ENCODE measurements at places on chromosomes 2 and 18.

- DNase-seq, result no peak
These were observed 212.3 kb upstream of the ATP5MC3 start for GRCh38 chr2:175393851-175394250.

DNA sequence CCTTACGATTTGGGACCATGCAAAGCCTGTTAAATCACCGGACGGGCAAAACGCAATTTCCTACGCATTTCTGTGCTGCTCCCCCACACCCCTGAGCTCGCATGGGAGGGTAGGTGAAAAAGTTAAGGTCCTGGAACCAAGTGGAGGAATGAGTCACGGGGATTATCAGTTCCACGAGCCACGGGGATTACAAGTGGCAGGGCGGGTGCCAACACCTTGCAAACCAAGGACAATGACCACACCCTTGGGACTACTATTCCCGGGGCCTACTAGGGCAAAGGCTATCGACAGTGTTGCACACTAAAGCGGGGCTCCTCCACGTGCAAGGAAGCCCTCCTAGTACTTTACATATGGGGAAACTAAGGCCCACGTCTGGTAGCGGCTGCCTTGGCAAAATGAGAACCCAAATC, 447 bp downstream of the RETSAT start:
- peak; percentile 62 for DNase-seq

DNA sequence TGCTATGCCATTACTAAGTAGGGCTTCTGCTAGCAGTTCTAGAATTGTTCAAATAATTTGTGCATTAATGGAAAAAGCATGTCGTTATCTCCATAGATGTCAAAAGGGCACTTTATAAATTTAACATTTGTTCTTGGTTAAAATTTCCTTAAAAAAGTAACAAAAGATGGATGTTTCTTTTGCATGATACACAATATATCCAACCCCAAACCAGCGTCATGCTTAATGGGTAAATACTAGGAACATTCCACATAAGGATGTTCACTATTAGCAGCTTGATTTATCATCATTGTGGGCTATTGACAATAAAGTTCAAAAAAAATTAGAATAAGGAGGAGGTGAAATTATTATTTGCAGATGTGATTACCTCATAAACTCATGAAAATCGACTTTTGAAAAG, 79.7 kb downstream of the GREB1L start:
- no peak for DNase-seq

GRCh38 chr18:49851624-49852023, 38.3 kb upstream of the ACAA2 start:
- no peak for DNase-seq

GRCh38 chr18:58105206-58105887, 61.3 kb downstream of the NEDD4L start:
- no peak for DNase-seq

DNA sequence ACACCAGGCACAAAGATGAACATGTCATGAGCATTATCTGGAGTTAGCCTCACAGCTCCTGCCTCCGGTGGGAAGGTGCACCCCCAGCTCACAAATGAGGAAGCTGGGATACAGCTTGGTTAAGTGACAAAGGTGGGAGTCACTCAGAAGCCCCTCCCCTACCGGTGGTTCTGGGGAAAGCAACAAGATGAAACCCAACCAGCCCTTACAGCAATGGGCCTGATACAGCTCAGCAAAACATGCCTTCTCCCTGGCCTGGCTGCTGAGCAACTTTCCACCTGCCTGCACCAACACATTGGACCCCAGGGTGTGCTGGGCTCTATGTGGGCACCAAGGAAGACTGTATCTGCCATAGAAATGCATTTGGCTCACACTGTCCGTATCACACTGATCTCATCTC, 113.2 kb downstream of the GYPC start:
- no peak for DNase-seq

- peak; percentile 88 for DNase-seq
These were observed 571 bp downstream of the YWHAQ start for GRCh38 chr2:9630117-9630735.

DNA sequence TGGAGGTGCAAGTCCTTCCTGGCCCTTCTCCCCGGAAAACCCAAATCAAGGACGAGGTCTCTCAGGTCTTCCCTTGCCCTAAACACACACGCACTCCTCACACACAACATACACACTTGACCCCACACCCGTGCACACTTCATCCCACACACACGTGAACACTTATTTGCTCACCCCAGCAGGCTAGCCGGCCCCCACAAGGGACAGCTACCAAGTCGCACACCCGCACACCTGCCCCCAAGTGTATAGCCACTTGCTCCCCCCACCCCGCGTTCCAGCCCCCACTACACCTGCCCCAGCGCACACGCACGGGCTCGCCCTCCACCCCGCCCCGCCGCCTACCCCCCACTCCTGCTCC, 359 bp downstream of the TGFBRAP1 start:
- peak; percentile 33 for DNase-seq

- no peak for DNase-seq
These were observed 69.3 kb downstream of the NRP2 start for GRCh38 chr2:205751569-205752031.

GRCh38 chr2:233988581-233988980, 61.9 kb upstream of the SPP2 start:
- no peak for DNase-seq

DNA sequence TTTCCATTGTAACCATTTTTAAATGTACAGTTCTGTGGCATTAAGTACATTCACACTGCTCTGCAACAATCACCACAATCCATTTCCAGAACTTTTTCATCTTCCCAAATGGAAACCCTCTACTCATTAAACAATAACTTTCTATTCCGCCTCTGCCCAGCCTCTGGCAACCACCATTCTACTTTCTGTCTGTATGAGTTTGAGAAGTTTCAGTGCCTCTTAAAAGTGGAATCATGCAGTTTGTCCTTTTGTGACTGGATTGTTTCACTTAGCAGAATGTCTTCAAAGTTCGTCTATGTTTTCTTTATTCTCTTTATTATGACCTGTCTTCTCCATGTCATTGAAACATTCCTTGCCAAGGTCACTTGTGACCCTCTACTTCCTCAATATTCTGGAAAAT, 22.0 kb upstream of the PELI1 start:
- no peak for DNase-seq

Measured in left ventricle myocardium superior (tissue), 1 donor.